ENCODE measurements at places on chromosomes 7 and 10.

GRCh38 chr10:100803492-100803891 lies 58.1 kb downstream of the PAX2 start:
- no peaks in the 10 kb centered on the region for H3K4me1 ChIP-seq
- no peak for DNase-seq
- no peaks in the 10 kb centered on the region for H3K36me3 ChIP-seq
- no peaks in the 10 kb centered on the region for H3K27me3 ChIP-seq
- H3K4me3 ChIP-seq, result no peak overlapping the region
- H3K27ac ChIP-seq, result no peak overlapping the region

- no peak overlapping the region for H3K4me3 ChIP-seq
- H3K4me1 ChIP-seq, result no peaks in the 10 kb centered on the region
- no peaks in the 10 kb centered on the region for H3K36me3 ChIP-seq
- no peak for DNase-seq
- H3K27me3 ChIP-seq, result no peaks in the 10 kb centered on the region
- H3K27ac ChIP-seq, result no peak overlapping the region
Observed at GRCh38 chr7:35565927-35566326, 129.0 kb downstream of the HERPUD2 start.

DNA sequence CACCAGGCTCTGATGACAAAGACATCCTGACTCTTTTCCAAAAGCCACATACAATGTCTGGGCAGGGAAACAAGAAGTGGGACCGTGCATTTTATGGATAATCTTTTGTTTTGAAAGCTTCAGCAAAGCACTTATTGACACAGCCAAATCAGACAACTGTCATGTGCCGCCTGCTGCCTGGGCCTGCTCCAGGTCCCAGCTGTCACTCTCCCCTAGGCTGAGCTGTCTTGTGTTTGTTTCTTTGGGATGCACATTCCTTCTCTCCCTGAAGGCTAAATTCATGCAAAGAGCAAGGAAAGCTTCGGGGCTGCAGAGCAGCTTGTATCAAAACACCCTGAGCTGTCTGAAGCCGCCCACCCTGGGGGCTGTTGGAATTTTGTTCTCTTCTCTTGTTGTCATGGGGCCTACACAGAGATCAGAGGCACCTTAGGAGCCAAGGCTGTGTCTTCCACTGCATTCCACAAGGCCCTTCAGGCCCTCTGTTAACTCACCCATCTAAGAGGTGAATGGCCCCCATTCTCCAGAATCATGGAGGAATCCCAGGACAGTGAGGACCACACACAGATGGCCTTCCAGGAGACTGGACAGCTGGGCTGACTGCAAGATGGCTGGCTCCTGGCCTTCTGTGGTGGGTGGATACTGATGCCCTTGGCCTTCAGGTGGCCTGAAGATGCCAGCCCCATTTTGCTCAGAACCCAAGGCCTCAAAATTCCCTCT lies 17.8 kb upstream of the SLC18A2 start:
- H3K4me3 ChIP-seq, result no peak overlapping the region
- H3K27me3 ChIP-seq, result no peaks in the 10 kb centered on the region
- no peak overlapping the region for H3K27ac ChIP-seq
- H3K4me1 ChIP-seq, result no peaks in the 10 kb centered on the region

DNA sequence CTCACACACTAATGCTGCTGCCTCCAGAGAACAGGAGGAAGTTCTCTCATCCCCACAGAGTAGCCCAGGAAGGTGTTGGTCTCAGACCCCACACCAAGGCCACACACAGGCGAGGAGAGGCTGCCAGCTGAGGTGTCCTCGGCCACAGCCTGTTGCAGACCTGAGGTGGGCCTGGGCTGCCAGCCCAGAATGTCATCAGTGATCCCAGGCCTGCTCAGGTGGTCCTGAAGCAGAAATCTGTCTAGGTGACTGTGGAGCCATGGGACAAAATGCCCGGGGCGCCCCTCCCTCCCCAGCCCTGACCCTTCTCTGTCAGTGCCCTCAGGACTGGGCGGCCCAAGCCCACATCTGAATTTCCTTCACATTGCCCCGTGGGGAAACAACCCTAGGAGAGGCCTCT lies 43.5 kb upstream of the LRRC4 start:
- no peak overlapping the region for H3K4me3 ChIP-seq
- H3K27ac ChIP-seq, result no peak overlapping the region
- DNase-seq, result no peak
- H3K36me3 ChIP-seq, result no peaks in the 10 kb centered on the region
